ENCODE measurements at places on chromosomes 4 and X. TPM values are rescaled to one million over a fixed set of nuclear protein-coding genes. Genes with fewer than 3 reads are reported as not detected.

DNA sequence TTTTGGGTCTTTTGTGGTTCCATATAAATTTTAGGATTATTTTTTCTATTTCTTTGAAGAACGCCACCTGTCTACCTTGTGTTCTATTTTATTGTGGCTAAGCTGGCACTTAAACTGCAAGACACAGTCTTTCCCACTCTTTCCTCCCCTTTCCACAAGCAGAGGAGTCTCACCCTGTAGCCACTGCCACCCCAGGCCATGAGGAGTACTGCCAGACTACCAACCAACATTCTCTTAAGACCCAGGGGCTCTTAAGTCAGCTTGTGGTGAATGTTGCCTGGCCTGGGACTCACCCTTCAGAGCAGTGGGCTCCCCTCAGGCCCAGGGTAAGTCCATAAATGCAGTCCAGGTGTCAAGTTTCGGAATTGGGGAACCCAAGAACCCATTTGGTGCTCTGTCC is 58.0 kb upstream of the FMR1 start:
- no peak for DNase-seq

DNA sequence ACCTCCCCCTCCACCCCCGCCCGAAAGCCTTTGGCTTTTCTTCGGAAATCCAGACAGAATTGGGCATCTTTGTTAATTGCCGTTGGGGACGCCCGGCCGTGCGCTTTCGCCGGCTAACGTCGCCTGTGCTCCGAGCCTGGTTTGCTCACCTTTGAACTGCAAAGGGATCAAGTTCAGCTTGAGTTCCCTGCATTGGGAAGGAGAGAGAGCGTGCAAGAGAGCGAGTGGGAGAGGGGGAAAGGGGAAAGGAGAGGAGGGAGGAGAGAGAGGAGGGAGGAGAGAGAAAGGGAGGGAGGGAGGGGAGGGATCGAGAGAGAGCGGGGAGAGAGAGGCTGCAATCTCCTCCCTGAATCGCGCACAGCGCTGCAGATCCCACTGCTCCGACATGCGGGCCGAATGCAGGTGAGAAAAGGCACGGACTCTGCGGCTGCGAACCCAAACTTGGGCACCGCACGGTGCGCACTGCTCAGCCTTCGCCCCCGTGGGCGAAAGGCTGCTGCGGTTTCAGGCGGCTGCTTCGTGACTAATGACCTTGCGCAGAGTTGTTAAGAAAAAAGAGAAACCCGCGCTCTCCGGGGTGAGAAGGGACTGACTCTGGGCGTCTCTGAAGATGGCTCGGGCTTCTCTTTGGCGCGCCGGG is at the start of gene PCDH7:
PCDH7 (plus strand) TSS at position 349 of the 640 bp plus-strand sequence. CDS start 1,054 bp downstream, outside the sequence.
- peak; percentile 71 for DNase-seq

- peak; percentile 87 for DNase-seq
These were observed 10.6 kb downstream of the MSN start for GRCh38 chrX:65677954-65678469.

DNA sequence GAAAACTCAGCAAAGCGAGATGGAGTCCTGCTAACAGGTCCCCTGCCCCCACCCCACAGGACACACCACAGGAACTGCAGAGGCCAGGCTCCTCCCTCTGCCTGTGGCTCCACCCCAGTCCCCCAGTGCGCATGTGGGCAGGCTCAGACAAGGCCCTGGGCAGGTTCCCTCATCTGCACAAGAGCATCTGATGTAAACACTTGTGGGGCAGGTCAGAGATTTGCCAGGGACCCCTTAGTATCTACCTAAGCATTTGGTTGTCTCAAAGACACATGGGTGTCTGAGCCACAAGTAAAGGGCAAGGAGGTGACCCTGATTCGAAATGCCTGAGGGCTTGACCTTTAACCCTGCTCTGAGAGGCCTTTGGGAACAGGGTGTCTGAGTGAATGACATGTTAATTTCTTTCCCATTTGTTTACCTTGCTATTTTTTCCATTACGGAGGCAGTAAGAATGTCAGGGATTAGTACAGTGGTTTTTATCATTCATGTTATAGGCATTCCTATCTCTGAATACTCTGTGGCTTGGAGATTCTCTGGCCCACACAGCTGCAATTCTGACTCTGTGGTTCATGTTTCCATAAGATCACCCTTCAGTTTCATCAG is 85.3 kb downstream of the ZNF518B start:
- DNase-seq = peak; percentile 39

GRCh38 chrX:482192-482701 is 95.5 kb upstream of the PPP2R3B start:
- DNase-seq = no peak

GRCh38 chrX:17359500-17359899 is 15.5 kb upstream of the NHS start:
- DNase-seq = peak; percentile 50

DNA sequence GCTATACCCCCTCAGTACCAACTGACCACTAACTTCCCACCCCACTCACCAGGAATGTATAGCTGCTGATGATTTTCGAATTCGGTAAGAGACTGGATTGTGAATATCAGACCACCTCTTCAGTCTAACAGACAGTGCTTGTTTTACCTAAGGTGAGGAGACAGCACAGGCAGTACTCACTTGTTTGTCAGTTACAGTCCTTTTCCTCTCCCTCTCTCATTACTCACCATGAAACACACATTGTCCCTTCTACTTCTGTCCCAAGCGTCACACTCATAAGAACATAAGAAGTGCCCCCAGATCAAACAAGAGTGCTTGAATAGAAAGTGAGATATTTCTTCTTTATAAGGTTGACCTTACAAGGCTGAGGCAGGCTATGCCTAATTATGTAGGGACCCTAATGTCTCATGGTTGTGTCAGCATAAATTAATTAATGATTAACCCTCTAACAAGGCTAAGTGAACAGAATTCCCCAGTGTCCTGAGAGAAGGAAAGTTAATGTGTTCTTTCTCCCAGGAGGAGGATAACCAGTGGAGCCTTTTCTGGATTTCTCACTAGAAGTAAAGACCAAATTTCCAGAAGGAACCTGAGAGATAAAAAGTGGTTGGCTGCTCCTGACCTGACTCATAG is 32.2 kb downstream of the ZCCHC12 start:
- DNase-seq = no peak

DNA sequence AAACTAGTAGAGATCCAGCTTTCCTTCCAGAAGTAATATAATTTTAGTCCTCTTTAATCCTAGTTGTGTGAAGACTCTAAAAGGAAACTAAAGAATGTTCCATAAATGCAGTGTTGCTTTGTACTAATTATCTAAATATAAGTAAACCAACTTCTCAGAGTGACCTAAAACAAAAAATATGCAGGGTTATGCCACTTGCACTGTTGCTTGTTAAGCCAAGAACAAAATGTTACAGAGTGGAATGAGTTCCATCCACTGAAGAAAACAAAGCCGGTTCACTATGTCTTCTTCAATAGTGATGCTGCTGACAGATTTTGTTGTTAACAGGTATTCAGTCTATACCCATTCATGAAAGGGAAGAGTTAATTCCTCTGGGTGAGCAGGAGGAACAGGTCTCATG is 252.0 kb upstream of the DIAPH2 start:
- DNase-seq = peak; percentile 13

- DNase-seq = peak; percentile 97
These were observed 67.9 kb downstream of the PPP3CA start for GRCh38 chr4:101279377-101279871.

GRCh38 chr4:163485589-163485988 is 8.9 kb upstream of the TMA16 start:
- no peak for DNase-seq

DNA sequence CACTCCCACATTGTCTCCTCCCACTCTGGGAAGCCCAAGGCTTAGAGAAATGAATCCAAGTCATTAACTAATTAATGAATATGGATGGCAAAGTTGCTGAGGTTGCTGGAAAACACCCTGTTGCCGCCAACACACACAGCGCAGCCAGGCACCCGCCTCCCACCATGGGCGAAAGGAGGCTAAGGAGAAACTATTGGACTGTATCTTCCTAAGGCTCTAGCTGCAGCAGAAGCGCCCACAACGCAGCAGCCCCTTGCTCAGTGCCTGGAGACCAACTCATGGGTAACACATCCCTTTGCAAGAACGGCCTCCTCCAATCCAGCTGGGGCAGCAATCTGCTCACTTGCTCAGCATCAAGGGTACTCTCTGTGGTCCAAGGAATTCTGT is 34.2 kb downstream of the TSC22D3 start:
- peak; percentile 10 for DNase-seq

DNA sequence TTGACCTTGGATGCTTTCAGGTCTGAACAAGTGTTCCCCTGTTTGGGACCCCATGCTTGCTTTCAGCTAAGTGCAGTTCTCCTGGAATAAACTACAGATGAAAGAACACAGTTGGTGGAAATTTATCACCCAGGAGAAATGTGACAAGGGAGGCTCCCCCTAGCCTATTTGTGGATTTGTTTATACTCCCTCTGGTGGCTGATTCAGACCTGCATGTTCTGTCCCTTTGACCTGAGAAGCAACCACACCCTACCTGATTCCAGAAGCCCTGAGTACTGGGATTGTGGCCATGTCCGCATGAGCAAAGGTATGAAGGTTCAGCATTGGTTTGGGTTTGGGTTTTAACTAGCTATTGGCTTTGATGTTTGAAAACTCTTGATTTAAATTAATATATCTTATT is 440.9 kb downstream of the MID1IP1 start:
- peak; percentile 21 for DNase-seq

DNA sequence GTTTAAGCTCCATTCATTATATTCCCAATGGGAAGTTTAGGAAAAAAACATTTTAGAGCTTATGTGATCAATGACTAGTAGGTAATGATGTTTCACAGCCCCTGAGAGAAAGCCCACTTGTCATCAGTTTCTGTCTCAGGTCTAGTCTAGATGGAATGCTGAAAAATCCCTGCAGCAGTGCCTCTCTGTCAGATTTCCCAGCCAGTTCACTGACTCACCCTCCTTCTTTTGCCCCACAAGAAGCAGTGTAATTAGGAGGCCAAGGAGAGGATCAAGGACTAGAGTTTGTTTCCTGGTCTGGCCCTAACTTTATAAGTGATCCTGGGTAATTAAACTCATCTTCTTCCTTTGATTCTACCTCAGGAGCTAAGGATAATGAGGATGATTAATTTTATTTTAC is 118.7 kb upstream of the ANXA3 start:
- peak; percentile 80 for DNase-seq

- DNase-seq = peak; percentile 67
These were observed 85.5 kb downstream of the BCOR start for GRCh38 chrX:40012039-40012867.

HAND2 gene
- 11.2 TPM for total RNA-seq

PDCL2 gene
- not detected for total RNA-seq

FOXR2 gene
- total RNA-seq = not detected

PRSS12 gene
- 30.0 TPM for total RNA-seq

SHOX gene
- not detected for total RNA-seq

ERAS gene
- total RNA-seq = not detected
